HAP-1 (cell line): ENCODE measurements at places on chromosomes 16 and 17.

DNA sequence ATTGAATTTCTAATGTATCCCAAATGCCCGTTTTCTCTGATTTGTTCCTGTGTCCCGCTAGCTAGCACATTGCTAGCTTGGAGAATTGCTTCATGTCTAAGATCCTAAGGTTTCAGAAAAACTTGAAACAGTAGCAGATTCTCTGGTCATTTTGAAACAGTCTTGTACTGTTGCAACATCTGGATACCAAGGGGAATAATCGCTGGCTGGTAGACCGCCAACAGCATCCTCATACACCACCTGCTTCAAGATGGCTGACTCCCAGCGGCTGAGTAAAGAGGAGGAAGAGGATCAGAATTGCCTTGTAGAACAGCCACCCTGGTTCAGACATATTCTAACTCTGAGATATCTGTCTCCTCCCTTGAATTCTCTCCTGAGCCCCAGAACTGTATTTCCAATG is 226.7 kb upstream of the ELAC2 start:
- DNase-seq = no peak

- no peak for DNase-seq
Measured at GRCh38 chr17:44758414-44759085, at the start of gene ADAM11. TSS of gene ADAM11 (plus strand) at chr17:44758988. CDS start at chr17:44759200, 212 bp downstream.

- no peak for DNase-seq
Measured at GRCh38 chr17:21345236-21345635, 30.9 kb upstream of the KCNJ12 start.

- no peak for DNase-seq
Measured at GRCh38 chr17:27269201-27269600, 24.7 kb upstream of the WSB1 start.

DNA sequence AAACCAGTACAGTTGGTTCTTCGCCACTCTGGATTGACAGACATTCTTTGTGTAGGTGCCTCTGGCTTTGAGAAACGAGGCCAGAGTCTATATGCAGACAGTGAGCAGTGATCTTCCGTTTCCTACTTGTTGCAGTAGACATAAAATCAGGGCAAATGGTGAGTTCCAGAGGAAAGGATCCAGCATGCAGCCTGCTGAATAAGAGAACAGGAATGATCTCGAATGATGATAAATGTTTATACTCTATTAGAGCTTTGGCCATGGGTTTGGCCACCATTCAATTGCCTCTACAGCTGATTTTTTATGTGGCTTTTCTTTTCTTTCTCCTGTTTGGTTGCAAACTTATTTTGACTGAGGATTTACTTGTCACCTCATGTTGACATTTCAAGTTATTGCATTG is 286.7 kb downstream of the IRX3 start:
- no peak for DNase-seq

- DNase-seq = no peak
Measured at GRCh38 chr16:3356118-3356517, 429 bp downstream of the OR2C1 start.

GRCh38 chr16:89572073-89572484 is 3.5 kb upstream of the CPNE7 start:
- no peak for DNase-seq

DNA sequence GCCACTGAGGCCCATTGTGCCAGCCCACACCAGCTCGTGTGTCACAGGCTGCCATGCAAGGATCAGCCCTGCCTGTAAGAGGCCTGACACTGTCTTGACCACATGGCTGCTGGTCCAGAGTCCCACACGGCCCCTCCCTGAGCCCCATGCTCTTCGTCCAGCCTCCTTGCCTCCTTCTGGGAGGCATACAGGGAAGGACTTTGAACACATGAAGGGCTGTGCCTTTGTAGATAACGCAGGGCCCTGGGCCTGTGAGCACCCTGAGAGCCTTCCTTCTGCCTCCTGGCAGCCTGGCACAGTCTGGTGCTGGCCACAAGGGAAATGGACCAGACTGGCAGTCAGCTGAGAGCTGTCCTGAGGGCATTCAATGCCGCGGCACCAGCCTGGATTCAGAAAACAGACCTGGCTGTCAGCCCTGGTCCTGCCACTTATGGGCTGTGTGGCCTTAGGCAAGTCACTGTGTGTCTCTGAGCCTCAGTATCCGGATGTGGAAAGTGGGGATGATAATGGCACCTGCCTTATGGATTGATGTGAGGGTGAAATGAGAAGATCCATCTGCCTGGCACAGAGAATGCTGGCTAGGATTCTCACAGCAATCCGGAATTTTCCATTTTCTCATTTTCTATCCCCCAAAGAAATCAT is 19.2 kb upstream of the SPNS2 start:
- no peak for DNase-seq

DNA sequence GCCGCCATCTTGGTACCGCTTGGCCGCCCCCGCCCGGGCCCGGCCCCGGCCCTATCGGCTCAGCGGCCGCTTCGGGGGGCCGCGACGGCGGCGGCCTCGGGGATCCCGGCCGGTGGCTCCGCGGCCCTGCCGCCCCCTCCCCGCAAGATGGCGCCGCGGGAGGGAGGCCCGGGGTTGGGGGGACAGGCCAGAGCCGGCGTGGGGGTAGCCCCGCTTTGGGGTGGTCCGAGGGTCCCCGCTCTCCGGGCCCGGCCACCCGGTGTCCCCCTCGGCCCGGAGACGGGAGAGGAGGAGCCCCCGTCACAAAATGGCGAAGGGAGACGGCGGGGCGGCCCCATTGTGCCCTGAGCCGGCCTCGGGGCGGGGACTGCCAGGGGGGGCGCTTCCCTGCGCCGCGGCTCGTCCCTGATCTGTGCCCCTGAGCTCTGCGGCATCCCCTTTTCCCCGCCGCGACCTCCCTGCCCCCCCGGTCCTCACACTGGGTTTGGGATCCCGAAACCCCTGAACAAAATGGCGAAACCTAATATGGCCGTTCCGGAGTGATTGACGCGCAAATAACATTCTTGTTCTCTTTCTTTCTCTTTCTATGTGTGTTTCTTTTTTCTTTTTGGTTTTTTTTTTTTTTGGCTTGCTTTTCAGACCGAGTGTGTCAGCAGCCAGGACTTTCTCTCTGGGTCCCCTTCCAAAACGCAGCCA is 986 bp downstream of the HAPSTR1 start:
- peak; percentile 49 for DNase-seq

DNA sequence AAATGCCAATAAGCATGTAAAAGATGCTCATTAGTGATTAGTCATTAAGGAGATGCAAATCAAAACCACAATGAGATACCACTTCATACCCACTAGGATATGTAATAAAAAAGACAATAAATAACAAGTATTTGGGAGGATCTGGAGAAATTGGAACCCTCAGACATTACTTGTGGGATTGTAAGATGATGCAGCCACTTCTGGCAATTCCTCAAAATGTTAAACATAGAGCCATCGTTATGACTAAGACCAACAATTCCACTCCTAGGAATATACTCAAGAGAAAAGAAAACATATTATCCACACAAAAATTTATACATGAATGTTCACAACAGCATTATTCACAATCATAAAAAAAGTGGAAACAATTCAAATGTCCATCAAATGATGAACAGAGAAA is 336.2 kb upstream of the PMFBP1 start:
- DNase-seq = no peak

- DNase-seq = no peak
Measured at GRCh38 chr17:27766438-27766837, 33.9 kb downstream of the NOS2 start.

DNA sequence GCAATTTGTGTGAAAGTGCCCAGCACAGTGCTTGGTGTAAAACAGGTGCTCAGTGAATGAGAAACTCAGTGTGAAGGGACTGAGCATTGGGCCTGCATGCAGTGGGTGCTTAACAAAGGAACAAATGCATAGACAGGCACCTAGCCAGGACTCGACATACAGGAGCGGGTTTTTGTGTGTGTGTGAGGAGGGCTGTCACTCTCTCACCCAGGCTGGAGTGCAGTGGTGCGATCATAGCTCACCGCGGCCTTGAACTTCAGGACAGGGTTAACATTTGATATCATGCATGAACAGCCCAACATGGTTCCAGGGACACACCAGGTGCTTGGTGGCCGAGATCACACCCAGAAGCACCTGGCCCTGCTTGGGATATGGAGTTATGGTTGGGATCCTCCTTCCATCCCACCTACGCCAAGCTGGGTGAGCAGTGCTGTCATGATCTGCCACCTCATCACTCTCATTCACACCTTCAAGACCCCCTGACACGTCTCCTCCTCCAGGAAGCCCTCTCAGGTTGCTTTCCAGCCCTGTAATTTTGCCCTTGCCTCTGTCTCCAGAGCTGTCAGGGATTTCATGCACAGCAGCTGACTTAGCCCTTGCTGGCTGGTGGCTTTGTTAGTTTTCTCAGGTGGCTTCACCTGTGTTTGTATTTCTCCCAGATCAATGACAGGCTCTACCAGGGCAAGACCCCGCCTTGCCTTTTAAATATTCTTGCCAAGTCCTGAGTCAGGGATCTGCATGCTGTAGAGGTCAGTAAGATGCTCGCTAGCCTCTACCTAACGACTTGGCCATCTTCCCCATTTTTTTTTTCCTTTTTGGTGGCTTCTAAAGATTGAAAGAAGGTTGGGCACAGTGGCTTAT is 66.4 kb downstream of the OR1D5 start:
- no peak for DNase-seq

DNA sequence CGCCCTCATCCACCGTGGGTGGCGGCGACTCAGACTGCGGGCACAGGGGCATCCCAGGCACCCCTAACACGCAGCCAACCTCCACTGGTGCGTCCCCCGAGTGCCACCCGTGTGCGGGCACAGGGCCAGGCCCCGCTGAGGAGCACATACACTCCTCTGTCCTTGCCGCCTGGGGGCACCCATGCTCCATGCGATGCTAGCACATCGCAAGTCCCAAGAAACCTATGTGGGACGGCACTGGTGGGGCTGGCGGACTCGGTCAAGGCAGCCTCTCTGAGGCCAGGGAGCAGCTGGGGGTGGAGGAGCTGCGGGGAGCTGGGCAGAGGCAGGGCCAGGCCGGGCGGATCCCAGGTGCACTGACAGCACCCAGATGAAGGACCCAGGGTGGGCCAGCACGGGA is 4.0 kb downstream of the ZNF598 start:
- DNase-seq = no peak

- DNase-seq = no peak
Measured at GRCh38 chr17:79531191-79532095, 79.4 kb downstream of the RBFOX3 start.

GRCh38 chr16:71610447-71610846 is 15.5 kb upstream of the MARVELD3 start:
- DNase-seq = no peak

DNA sequence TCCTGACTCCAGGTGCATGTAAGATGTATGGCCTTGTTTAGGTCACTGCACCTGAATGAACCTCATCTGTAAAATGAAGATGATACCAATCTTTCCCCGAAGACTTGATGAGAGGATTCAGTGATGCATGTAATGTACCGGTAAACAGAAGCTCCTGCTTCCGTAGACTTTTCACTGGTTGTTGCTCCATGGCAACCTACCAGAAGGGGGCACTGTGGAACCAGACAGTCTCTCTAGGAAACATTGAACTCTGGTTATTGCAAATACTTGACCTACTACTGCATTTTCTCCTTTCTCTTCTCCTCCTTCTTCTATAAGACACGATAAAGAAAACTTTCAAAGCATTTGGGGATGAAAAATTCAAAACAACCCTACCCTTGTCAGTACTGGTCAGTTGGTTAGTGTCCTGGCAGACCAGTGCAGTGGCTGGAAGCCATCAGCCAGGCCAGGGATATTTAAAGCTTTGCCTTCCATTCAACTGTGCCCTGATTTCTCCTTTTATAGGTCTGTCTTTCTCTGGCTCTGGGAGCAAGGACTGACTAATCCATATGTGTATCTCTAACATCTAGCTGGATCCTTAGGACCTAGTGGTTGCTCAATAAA is 667.4 kb upstream of the SALL1 start:
- peak; percentile 75 for DNase-seq

DNA sequence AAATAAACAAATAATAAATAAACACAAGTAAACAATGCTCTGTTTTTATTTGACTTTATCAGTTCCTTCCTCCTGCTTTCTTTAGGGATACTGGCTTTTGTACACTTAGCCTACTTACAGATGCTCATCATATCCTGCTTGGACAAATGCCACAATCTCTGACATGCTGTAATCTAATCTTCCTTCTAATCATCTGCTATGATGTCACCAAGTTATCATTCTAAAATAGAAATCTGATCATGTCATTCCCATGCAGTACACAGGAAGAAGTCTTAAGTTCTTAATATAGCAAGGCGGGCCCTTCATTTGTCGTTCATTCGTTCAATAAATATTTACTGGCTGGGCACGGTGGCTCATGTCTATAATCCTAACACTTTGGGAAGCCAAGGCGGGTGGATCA is 9.1 kb upstream of the UBB start:
- DNase-seq = no peak

DNA sequence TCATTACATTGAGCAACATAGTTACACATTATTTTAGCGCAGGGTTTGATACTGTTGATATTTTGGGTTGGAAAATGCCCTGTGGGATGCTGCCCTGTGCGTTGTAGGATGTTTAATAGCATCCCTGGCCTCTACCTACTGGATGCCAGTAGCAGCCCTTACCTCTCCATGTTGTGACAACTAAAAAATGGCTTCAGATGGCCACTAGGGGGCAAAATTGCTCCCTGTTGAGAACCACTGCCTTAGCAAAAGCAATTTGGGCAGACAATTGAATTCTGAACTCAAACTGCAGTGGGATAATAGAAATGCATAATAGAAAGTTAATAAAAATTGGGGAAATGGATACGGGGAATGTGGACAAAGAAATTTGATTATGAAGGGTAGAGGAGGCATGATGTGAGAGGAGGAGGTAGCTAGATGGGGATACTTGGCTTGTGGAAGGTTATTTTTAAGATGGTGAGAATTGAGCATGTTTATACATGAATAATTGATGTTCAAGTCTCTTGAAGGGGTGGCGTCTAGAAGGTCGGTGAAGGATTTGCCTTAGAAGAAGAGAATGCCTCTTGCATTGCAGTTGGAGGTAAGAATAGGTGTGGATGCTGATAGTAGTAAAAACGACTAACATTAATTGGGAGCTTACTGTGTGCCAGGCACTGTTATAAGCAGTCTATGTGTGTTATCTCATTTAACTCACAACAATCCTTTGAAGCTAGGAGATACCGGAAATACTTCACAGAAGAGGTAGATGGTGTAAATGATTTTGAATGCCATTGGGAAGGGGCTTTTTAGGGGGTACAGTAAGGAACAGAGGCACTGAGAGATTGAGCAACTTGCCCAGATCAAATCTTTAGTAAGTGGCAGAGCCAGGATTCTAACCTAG is 19.0 kb downstream of the HEATR9 start:
- peak; percentile 72 for DNase-seq

GRCh38 chr16:12584488-12585233 is 219.0 kb downstream of the CPPED1 start:
- no peak for DNase-seq

DNA sequence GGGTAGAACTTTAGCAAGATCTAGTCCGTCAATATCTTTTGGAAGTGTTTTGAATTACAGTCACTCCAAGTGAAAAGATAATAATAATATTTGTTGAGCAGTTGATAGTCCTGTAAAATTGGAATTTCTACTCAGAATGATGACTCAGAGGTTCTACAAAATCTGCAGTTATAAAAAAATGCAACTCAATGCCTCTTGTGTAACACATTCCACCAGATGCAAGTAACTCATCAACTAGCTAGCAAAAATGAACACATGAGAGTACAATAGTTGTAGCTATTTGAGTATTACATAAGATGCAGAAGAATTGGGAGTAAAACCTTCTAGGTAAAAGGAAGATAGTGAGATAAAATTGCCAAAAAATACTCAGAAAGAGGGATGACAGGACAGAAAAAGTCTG is 177.2 kb downstream of the CDH8 start:
- no peak for DNase-seq

GRCh38 chr16:66562409-66562808 is 3.8 kb upstream of the CMTM1 start:
- DNase-seq = no peak
